ENCODE measurements at places on chromosomes 12 and 14. TPM values are rescaled to one million over a fixed set of nuclear protein-coding genes. Genes with fewer than 3 reads are reported as not detected.
A peak's percentile ranks its signal among the peaks of the same experiment; 100 is the strongest.

DNA sequence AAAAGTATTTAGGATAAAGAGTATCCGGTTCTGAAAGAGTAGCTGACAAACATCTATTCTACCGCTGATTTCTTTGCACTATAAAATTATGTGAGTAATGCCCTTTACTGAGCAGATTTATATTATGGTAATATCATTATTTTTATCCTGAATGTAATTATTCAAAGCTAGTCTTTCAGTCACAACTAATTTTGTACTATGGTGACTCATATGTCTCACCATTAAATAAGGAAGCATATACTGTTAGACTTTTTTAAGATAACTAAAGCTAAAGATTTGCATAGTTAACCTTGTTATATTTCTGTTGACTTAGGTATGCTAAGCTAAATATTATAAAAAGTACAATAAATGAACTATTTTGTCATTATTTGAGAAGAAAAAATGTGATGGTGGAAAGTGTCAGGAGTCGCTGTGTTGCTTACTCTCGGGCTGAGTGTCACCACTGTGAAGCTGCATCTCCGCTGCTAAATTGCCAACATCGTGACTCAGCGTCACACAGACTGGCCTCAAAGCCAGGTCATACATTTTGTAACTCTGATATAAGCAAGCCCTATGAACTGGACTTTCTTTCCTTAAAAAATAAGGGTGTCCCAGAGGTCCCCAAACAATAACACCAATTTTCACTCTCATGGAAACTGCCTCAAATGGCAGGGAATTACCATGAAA is 69.1 kb upstream of the SSTR1 start:
- DNase-seq: no peak

- no peak for DNase-seq
Measured at GRCh38 chr14:95365401-95365800, 45.7 kb upstream of the CLMN start.

PTPRR gene
- 0.55 TPM for total RNA-seq

GRCh38 chr12:9632766-9633165 is 25.1 kb upstream of the KLRB1 start:
- DNase-seq: no peak

DNA sequence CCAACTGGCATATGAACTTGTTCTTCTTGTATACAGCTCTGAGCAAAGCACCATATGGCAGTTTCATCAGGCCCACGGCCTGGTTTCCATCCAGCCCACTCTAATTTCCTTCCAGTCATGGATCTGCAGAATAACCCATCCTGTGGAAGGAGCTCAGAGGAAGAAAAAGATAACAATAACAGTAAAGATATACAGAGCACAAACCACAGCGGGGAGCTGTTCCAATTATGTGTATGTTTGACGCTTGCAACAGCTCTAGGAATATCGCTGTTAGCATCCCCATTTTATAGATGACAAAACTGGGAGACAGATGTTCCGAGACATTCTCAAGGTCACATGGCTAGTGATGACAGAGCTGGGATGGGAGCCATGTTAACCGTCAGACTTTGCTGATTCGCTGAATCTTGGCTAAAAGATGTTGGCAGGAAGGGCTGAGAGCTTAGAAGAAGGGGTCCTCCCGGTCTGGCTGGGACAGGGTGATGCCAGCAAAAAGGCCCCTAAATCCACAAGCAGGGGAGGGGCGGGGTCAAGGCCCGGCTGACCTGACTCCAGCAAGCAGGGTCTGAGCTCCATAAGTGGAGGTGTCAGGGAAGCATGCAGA is 34.4 kb upstream of the CIPC start:
- no peak for DNase-seq

DNA sequence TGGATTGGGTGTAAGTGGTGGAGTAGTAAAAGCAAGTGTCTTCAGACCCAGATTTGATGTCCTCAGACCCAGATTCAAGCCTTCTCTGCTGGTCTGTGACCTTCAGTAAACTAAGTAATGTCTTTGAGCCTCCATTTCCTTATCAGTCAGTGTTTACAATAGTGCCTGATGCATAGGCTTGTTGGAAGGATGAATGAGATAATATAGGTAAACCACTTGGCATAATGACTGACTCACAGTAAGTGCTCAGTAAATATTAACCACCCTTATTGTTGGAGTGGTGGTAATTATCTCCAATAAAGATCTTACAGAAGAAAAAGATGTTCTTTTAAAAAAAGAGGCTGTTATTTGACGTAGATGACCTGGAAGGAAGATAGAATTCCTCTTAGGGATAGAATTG is 86.2 kb downstream of the IGF1 start:
- no peak for DNase-seq

- DNase-seq: no peak
Measured at GRCh38 chr12:116492703-116493324, 66.4 kb upstream of the MAP1LC3B2 start.

RTN1 gene
- 1.2 TPM for total RNA-seq

OVCH1 gene
- total RNA-seq: 0.07 TPM

DNA sequence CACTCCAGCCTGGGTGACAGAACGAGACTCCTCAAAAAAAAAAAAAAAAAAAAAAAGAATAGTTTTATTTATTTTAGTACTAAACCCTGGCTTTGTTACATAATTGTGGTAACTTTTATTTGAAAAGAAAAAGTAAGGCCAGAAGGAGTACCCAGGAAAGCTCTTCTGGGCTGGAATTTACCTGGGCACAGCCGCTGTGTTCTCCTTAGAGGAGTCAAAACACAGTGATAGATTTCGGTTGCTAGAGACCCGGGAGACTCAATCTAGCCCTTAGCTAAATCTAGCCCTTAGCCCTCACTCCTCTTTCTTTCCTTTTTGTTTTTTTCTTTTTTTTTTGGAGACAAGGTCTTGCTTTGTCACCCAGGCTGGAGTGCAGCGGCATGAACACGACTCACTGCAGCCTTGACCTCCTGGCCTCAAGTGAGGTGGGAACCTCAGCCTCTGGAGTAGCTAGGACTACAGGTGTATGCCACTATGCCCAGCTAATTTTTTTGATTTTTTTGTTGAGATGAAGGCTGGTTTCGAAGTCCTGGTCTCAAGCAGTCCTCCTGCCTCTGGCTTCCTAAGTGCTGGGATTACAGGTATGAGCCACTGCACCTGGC is 49.7 kb downstream of the SYNE2 start:
- DNase-seq: no peak

- no peak for DNase-seq
Measured at GRCh38 chr14:55065411-55065810, 14.0 kb downstream of the MAPK1IP1L start.

GRCh38 chr12:74903522-74903921 is 306.1 kb downstream of the KCNC2 start:
- DNase-seq: no peak

SLC38A4 gene
- total RNA-seq: 2.1 TPM

ESRRB gene
- 4.6 TPM for total RNA-seq

GRCh38 chr12:32478858-32479725 is 79.7 kb downstream of the FGD4 start:
- DNase-seq: no peak

DNA sequence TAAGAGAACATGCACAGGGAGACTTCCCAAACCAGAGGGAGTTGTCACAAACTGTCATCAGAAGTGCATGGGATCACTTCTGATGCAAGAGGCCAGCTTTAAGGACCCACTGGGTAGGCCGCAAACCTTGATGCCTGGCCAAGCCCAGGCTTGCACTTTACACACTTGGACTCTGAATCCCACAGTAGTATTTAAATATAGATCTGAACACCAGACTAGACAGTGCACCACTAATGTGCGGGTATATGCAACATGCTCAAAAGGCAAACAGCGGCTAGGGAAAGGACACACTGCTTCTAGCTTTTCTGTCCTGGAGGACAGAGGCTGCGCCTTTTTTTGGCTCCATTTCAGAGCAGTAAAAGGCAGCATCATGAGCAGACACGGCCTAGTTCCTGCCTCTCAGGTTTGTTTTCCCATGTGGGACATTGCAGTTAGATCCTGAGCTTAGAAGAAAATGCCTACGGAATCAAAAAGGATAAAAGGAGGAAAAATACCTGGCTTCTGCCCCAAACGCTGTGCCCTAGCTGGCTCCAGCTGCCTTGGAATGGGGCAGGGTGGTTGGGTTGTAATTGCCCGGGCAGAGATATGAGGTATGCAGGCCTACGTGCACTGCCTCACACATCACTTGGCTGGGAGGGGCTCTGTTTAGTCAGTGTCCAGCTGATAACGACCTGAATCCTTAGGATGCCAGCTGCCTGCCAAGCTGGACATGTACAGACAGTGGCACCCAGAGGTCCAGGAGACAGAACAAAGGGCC is 84.5 kb upstream of the EGLN3 start:
- DNase-seq: peak; percentile 83

ADAMTS20 gene
- total RNA-seq: not detected

GRCh38 chr14:102507857-102508312 is 1.7 kb downstream of the ANKRD9 start:
- no peak for DNase-seq

RPAP3 gene
- total RNA-seq: 19.9 TPM

All from left ventricle myocardium superior (tissue), 1 donor.